ENCODE measurements at places on chromosomes 16 and 17.

DNA sequence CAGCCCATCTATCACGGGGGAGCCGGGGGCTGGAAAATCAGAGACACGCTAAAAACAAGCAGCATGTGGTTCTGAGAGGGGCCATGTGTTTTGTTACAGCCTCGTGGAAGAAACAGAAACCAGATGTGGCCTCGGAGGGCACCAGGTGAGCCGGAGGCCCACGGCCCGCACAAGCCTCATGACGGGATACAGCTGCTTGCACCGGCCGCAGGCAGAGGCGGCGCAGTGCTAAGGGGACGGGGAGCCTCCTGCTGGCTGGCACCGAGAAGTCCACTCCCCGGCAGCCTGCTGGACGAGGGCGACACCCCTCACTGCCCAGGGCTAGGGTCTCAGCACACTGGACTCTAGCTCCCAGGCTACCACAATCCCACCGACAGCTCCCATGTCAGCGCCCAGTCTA is 19.2 kb downstream of the NDUFAF8 start:
- no peak for DNase-seq

DNA sequence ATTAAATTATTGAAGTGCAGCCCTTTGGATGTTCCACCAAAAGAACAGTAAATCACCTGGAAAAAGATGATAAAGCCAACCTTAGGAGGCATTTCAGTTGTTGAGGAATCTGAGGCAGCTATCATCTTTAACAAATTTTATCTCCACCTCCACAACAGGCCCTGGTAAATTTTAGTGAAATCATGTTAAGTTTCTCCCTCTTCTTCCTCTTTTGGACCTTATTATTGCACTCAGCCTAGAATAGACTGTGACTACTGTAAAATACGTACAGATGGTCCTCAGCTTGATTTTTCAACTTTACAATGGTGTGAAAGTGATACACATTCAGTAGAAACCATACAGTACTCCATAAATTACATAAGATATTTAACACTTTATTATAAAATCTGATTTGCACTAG is 90.3 kb downstream of the USP32 start:
- no peak for DNase-seq

DNA sequence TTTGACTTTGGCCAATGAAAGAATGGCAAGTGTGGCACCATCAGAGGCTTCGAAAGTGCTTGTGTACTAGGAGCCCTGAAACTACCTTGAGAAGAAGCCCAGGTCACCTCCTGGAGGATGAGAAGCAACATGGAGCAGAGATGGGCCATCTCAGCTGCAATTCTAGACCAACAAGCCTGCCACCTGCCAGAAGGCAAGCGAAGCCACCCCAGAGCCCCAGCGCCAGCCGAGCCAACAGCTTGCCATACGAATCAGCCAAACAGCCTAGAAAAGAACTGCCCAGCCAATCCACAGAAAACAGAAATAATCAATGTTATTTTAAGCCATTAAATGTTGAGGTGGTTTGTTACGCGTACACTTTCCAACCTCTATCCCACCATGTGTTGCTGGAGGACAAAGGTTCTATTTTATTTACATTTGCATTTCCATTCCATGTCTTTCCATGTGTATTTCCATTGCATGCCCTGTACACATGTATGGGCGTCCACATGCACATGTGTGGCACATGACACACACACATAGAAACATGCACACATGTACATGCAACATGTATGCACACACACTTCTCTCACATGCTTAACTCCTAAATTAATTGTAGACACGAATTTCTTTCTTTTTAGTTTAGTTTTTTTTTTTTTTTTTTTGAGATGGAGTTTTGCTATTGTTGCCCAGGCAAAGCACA is 144.3 kb upstream of the TNRC6C start:
- no peak for DNase-seq

- DNase-seq, result no peak
Measured at GRCh38 chr16:2163211-2163881, 7.8 kb downstream of the TRAF7 start.

- DNase-seq, result no peak
Measured at GRCh38 chr17:44981221-44981968, 13.3 kb upstream of the C1QL1 start.

DNA sequence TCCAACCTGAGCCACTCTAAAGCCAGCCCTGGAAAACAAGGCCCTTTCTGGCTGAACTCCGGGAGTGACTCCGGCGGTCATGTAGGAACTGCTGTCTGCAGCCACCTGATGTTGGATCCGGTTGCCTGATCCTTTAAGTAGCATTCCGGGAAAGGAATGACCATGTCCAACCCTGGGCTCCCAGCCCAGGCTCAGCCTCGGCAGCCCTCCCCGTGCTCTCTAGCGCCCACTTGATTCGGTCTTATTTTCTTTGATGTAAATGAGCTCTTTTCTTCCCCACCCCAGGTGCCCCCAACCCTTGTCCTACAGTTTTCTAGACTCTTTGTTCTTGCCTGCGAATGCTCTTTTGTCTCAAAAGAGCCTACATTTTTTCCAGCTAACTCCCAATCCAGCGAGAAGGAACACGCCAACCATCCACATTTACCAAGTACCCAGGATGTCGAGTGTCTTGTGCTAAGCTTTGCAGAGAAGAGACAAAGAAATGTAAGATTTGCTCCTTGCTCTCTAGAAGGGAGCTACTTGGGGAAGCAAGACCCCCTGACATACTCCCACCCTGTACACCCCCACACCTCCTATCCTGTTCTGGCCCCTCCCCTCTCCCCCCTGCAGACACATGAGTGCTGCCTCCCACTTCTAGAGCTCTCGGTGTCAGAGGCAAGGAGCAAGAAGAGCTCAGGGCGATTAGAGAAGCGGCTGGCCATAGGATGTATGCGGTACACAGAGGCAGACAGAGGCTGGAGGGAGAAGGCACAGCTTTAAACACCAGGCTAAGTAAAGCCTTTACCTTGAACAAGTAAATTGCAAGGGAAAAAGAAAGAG is 53.8 kb downstream of the COG7 start:
- DNase-seq, result no peak

DNA sequence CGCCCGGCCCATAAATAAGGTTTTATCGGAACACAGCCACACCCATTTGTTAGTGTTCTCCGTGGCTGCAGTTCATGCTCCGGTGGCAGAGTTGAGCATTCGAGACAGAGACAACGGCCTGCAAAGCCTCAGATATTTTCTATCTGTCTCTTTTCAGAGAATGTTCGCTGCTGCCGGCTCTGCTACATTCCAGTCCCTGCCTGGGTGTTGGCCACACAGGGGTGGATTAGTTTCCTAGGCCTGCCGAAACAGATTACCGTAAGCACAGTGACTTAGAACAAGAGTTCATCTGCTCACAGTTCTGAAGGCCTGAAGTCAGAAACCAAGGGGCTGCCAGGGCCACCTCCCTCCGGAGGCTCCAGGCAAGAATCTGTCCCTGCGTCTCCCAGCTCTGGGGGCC is 19.1 kb upstream of the GSG1L start:
- no peak for DNase-seq

DNA sequence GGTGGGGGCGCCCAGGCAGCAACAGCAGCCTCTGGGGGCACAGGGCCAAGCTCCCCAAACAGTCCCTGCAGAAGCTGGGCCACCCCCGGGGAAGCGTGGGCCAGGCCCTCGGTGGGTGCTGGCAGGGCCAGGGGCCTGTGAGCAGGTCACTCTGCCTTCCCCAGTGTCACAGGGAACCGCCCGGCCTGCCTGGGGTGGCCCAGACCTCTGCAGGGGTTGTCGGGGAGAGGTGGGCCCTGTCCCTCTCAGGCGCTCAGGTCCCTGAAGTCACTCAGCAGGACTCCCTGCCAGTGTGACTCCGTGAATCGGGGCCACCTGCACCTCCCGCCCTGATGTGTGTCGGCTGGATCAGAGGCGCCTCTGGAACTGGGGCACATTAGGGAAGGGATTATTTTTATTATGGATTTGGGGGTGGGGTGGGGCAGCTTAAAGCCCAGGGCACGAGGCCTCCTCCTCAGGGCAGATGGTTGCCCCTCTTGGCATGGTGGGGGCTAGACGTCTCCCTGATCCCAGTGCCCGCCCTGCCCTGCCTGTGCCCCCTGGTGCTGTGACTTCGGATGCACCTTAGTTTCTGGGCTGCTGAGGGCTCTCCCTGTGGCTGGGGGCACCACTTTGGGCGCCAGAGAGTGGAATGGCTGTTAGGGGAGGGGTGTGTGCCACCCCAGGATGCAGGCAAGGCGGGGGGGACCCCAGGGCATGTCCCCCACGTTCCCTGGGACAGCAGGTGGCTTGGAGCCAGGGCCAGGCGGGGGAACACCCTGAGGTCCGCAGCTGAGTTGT is 1.2 kb upstream of the GNG13 start:
- DNase-seq, result no peak

DNA sequence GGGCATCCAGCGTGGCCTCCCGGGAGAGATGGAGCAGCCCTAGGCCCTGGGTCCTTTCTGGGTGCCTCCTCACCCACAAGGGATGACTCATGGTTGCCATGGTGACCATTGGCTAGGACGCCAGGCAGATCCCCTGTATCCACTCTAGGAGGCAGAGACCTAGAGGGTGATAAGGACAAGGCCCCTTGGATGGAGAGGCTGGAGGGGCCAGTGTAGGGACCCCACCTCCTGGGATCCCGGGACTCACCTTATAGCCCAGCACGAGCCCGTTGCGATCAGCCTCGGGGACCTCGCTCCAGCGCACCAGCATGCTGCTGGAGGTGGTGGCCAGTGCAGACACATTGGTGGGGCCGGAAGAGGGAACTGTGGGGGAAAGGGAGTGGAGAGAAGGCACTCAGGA is 82.2 kb upstream of the CDC42EP4 start:
- DNase-seq, result no peak

GRCh38 chr17:56718515-56718914 is 115.2 kb downstream of the C17orf67 start:
- no peak for DNase-seq

DNA sequence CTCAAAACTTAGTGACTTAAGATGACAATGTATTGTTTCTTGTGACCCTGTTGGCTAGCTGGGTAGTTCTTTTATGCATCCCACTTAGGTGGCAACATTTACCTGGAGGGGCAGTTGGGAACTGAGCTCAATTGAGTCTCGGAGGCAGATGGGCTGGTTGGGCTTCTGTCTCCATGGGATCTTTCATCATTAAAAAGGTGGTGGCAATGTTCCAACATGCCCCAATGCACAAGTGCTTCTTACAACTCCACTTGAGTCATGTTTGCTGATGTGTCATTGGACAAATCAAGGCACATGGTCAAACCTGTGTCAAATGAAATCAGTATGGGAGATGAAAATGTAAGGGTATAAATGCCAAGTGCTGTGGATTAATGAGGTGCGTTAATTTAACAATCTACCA is 11.7 kb upstream of the HS3ST3B1 start:
- no peak for DNase-seq

DNA sequence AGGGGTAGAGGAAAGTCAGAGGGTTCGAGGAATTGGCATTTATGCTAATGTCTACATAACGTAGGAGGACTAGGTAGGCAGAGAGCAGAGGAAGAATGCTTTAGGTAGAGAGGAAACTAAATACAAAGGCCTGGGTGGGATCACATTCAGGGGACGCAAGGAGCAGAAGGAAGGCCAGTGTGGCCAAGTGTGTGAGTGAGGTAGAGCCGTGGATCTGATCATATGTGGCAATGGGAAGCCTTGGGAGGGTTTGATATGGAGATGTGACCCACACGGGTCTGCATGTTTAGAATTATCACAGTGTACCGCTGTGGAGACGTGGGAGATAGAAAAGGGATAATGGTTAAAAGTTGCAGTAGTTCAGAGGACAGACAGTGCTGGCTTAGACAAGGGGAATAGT is 43.1 kb downstream of the HLF start:
- DNase-seq, result no peak

DNA sequence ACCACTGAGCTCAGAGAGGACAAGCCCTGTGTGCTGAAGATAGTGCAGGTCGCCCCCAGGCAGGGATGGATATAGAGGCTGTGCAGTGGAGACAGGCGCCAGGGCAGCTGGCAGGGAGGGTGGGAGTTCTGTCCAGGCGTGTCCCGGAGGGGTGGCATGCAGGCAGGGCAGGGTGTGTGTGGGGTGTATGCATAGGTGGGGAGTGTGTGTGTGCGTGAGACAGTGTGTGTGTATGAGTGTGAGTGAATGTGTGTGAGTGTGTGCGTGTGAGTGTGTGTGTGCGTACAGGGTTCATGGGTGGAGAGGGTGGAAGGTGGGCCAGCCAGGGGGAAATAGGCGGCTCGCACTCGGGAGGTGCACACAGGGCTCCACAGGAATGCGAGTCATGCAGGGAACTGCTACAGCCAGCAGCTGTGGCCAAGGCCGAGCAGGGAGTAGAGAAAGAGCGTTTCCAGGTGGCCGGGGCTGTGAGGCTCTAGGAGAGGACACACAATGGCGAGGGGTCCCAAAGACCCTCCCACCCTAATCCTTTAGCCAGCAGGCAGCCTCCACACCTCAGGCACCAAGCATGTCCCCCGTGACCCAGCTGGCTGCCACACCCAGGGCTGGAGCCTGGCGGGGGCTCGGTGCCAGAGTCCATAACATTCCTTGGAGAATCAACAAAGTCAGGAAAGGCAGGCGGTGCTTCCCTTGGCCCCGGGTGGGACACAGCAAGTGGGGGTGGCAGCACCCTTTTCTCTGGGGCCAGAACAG is 4.6 kb downstream of the PLCD3 start:
- no peak for DNase-seq

DNA sequence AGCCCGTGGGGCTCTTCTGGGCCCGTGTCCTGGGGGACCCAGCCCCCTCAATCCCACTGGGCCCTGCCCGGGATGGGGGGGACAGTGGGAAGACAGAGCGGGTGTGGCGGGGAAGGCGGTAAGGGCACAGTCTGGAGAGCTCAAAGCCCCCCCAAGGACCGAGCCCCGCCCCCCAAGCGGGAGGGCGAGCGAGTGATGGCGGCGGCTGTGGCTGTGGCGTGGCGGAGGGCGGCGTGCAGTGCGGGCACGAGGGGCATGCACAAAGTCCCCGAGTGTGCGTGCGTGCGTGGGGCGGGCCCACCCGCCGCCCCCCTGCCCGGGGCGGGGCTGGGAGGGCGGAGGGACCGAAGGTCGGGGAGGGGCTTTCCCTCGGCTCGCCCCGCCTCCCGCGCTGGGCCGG is 3.6 kb upstream of the WDR24 start:
- DNase-seq, result no peak

DNA sequence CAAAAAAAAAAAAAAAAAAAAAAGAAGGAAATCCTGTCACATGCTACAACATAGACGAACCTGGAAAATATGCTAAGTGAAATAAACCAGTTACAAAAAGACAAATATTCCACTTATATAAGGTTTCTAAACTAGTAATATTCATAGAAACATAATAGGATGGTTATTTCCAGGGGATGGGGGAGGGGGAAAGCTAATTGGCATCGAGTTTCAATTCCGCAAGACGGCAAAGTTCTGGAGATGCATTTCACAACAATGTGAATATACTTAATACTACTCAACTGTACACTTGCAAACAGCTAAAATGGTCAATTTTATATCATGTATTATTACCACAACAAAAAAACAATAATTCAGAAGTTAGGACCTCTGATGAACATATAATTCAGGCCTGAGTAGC is 37.9 kb upstream of the ABCA9 start:
- no peak for DNase-seq

DNA sequence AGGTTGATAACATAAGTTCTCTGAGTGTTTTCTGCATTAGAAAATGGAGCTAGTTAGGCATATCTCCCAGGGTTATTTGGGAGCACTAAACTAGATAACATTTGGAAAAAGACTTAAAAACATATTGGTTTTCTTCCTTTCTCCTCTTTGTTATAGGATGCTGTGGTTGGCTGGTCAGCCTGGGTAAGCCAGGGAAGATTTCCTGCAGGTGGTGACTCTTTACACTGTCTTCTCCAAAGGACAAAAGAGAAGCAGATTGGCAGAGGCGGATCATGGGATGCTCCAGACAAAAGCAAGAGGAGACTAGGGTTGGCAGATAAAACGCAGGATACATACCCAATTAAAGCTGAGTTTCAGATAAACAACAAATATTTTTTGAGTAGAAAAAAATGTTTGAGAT is 6.2 kb upstream of the CRYBA1 start:
- no peak for DNase-seq

All from activated naive CD4-positive, alpha-beta T cell treated with Interleukin-2 at 50 U/mL for 16 hours (primary cell).